ENCODE measurements at places on chromosomes 2 and 18.

DNA sequence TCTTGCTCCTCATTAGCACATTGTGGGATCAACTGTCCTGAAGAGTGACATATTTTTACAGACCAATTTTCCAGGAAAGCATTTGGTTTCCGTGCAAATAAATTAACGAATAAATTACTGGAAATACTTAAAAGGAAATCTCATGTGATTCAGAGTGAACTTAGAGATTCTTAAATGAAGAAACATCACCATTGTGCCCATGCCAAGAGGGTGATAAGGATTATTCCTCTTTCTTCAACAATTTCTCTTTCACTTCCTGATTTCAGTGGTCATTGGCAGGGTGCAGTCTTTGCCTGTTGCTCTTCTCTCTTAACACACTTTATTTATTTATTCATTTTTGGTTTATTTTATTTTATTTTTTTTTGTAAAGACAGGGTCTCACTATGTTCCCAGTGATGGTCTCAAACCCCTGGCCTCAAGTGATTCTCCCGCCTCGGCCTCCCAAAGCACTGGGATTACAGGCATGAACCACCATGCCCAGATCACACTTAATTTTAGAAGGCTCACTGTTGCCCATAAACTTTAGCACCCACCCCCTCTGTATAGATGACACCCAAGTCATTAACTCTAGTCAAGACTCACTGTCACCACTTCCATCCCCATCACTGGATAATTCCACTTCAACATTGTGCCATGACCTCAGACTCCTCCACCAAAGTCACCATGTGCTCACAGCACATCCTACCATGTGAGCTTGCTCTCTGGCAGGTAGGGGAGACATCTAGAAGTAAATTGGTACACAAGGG lies 92.6 kb upstream of the CERS6 start:
- DNase-seq, result no peak

DNA sequence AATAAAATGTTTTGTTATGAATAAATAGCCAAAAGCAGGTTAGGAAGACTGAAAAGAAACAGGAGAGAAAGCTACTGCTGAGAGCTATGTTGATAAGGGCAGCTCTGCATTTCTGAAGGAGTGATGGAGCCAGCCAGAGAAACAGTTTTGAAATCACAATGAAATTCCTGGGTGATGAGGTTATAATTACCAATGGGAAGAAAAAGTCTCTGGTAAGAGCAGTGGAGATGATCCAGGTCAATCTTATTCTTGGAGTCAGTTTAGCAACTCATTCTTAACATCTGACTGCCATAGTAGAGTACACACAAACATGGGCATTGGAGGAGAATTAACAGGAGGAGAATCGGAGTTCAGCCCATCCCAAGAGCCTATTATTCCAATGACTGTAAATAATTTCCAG lies 2.4 kb downstream of the ALKAL2 start:
- DNase-seq, result peak; percentile 47

DNA sequence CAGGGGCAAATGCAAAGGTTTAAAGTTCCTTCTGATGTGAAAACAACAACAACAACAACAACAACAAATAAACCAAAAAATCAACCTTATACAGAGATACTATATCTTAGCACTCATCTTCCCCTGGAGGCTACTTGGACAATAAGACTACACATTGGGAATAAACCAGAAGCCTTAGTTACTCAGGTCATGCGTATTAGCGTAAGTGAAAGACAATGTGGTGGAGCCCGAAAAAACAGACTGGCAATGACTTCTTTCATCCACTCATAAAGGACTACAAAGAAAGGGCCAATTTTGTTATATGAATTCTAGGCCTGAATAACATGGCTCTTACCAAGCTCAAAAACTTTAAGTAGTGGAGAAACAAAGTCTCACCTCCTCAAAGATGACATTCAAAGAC lies 19.4 kb upstream of the PPP4R3B start:
- DNase-seq, result no peak

GRCh38 chr2:36797324-36798070 lies 101.0 kb downstream of the VIT start:
- DNase-seq, result no peak

DNA sequence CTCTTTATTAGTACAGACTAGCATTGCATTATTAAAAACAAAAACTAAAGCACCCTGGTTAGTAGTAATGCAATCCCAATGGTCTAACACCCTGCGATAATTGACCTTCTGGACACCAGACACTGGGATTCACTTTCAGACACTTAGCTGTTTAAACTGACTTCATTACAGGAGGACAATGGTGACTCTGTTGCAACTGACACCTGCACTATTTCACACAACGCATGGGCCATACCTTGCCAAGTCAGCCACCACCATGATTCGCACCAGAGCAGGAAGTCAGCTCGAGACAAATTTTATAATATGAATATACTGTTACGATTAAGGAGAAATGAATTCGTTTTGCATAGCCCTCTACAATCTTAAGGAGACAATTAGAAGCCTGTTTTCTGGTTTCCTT lies 150.7 kb downstream of the MEIS1 start:
- no peak for DNase-seq

- DNase-seq, result peak; percentile 91
These were observed 84.6 kb downstream of the MAIP1 start for GRCh38 chr2:200039724-200040650.

GRCh38 chr18:58762781-58763171 lies 91.5 kb downstream of the MALT1 start:
- DNase-seq, result no peak

GRCh38 chr2:189860161-189860560 lies 75.9 kb downstream of the PMS1 start:
- no peak for DNase-seq

DNA sequence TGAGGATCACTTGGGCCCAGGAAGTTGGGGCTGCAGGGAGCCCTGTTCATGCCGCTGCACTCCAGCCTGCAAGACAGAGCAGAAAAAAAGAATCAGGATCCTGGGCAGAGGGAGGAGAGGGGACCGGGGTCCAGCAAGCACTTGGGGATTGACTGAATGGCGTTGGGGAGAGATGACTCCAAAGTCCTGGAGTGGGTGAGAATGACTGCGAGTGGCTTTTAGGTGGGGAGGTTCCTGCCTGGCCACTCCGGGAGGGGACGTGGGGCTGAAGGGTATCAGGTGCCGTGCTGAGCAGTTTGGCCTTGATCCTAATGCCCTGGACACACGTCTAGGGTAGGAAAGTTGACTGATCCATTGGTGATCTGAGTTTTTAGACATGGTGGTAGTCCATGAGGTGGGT lies 3.5 kb upstream of the NFATC1 start:
- DNase-seq, result no peak

DNA sequence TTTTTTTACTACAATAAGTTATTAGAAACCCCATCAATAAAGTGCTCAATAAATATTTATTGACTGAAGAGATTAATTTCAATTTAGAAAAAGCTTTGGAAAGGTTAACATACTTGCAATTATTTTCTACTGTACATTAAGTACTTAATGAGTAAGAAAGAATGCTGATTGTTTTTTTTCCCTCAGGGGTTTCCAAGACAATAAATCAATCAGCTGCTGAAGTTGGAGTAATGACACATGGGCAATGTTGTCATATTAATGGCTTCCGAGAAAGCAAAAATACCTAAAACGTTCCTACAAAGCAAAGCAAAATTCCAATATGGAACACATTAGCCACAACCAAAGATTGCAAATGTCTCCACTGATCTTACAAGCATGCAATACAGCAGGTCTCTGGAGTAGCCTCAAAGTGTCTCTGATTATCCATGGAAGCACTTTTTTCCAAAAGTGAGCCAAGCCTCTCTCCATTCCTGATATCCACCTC lies 66.7 kb downstream of the ZC3H6 start:
- DNase-seq, result no peak

DNA sequence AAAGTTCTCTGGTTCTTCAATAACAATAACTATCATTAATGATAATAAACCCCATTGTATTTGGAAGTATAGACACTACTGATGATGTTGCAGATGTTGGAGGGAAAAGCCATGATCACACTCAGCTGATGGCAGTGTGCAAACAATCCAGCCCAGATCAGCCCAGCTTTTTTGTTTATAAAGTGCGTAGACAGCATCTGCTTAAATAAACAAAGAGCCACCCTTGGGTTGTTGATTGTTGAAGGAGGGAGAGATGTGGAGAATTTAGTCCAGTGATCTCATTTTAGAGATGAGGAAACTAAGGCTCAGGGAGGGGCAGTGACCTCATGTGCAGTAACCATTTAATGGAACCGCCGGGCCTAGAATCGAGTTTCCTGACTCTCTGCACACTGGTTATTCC lies 56.0 kb upstream of the MEX3C start:
- no peak for DNase-seq

Data from AG04449 (cell line).